ENCODE measurements at places on chromosomes 6 and 20.

GRCh38 chr6:11774426-11774825 is 4.2 kb downstream of the ADTRP start:
- DNase-seq = no peak

- no peak for DNase-seq
These were observed 347.2 kb downstream of the TAF4 start for GRCh38 chr20:61718361-61719005.

- DNase-seq = peak; percentile 60
These were observed 108.9 kb upstream of the DST start for GRCh38 chr6:56751604-56752003.

DNA sequence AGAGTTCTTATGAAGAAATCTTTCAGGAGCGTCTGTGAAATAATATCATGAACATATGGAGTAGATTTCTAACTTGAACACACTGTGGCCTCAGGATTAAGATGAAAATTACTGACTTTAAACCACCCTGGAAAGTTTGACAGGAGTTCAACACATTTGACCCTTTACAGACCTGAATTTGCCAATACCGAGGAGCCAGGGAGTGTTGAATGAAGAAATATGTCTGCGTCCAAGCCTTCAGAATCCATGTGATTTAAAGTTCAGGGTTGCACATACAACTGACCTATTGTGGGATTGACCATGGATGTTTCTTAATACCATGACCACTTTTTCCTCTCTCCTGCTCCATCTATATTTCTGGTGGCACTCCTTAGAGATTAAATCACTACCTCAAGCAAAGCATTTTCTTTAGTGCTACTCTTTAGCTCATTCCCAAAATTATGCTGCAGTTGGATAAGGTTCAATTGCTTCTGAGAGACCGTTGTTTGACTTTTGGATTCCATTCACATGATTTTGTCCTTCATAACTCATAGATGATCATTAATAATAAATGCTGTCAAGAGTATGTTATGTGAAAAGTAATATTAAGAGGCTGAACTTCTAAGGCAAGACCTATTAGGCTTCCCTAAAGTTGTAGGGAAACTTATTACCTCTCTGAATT is 57.4 kb downstream of the PRL start:
- DNase-seq = no peak

DNA sequence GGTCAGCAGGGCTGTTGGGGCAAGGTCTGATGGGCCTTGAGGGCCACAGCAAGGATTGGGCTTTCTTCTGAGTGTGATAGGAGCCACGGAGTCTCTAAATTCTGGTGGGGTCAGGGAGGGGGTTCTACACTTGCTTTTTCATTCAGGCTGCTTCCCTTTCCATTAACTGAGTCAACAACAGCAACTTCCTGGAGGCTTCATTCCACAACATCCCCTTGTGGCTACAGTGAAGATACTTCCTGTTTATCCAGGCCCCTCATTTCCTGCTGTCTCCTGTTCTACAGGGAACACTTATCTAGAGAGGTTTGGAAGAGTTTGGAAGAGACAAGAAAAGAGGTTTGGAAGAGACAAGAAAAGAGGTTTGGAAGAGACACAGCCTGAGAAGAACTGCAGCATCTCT is 144.8 kb upstream of the ENPP5 start:
- no peak for DNase-seq

- peak; percentile 30 for DNase-seq
These were observed 207.9 kb downstream of the MYLK4 start for GRCh38 chr6:2542858-2543218.

DNA sequence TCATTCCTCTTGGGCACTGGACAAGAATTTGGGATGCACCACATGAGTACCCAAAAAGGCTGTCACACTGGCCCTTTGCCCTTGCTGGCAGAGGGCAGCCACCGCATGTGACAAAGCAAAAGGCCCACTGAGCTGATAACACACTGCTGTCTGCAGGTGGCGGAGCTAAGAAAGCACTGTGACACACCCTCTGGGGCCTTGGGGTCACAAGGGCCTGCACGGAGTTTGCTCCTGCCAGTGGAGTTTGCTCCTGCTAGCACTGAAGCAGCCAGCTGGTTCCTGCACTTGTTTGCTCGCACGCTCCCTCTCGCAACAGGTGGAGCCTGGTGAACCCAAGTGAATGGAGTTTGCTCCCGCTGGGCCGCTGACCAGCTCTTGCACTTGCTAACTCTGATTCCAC is 132.6 kb downstream of the LCA5 start:
- DNase-seq = no peak

DNA sequence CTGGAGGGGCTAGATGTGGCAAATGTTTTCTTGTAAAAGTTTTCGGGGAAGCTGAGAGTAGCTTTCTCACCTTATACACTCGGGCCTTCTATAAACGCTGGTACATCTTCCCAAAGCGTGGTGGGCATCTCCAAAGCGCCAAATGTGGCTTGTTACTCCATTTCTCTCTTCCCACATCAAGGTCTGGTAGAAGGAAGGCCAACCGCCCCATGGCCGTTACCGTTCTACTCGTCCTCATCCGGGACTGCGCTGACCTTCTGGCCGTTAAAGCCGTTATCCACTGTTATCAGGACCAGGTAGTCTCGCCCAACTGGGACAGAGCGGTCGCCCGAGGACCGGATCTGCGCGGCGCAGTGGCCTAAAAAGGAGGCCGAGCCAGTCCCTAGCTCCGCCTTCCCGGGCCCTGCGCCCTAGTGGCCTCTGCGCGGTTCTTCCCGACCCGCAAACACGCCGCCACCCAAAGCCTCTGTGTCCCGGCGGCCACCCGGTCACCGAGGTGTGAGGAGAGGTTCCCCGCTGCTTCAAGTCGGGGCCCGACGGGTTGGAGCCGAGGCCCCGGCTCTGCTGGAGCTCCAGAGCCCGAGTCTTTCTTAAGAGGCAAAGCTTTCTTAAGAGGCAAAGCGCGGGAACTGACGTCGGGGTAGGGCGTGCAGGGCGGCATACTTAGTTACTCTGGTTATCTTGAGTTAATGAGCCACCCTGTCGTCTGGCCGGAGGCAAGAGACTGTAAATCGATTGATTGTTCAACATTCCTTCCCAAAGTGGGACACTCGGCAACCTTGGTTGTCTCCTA is 90.5 kb downstream of the GPX5 start:
- DNase-seq = no peak

GRCh38 chr6:154487367-154488247 is 22.9 kb downstream of the CNKSR3 start:
- no peak for DNase-seq

DNA sequence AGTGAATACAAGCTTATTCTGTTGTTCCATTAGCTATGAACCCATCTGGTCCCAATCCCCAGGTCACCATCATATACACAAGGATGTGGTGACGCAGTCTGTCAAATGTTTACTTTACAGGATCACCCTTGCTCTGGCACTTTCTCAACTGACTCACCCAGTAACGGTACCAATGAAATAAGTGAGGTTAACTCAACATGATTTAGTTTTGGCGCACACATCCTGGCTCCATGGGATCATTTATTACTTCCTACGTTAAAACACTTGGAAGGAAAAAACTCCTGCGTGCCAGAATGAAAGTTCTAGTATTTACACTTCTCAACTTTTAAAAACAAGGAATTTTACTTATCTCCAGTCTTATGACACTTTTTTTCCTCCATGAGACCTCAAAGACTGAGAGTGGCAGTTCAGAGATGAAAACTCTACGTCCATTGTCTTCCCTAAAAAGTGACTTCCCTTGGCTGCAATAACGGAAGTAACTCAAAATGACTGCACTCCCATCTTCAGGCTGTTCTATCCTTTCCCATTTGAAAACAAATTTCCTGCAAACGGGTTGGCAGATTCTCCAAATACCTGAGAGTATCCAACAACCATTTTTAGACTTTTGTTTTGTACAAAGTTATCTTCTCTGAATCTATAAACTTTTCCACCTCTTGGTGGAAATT is 15.9 kb downstream of the AGPAT4 start:
- peak; percentile 97 for DNase-seq

DNA sequence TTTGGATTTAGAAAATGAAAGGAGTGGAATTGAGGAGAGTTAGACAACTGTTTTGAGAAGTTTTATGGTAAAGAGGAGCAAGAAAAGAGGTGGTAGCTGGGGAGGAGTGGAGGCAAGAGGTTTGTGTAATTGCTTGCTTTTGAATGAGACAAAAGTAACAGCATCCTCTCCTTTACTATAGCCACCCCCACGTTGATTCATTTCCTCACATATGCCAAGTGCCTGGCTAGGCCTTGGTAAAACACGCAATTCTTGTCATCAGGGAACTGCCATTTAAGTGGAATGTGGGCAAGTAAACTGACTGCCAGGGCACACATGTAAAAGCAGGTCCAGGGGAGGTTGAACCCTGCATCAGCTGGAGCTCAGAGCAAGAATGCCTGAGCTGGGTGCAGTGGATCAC is 4.1 kb downstream of the MTRES1 start:
- peak; percentile 60 for DNase-seq

DNA sequence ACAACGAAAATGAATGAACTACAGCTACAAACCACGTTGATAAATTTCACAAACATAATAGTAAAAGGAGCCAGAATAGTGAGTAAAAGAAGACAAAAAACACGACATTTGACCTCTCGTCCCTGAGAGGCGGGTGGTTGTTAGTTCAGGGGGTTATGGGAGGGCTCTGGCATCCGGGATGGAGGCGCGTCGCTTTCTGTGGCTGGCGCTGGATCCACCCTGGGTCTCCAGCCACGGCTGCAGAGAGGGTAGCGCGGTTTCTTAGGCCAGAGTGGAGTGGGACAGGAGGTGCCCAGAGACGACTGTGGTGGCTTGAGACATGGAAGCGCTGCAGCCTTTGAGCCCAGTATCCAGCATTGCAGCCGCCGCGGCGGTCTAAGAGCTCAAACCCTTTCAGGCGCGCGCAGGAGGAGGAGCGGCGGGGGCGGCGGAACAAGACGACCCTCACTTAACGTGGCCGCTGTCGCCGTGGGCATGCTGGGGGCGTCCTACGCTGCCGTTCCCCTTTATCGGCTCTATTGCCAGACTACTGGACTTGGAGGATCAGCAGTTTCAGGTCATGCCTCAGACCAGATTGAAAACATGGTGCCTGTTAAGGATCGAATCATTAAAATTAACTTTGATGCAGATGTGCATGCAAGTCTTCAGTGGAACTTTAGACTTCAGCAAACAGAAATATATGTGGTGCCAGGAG is 3.7 kb upstream of the ZSCAN23 start:
- peak; percentile 38 for DNase-seq

DNA sequence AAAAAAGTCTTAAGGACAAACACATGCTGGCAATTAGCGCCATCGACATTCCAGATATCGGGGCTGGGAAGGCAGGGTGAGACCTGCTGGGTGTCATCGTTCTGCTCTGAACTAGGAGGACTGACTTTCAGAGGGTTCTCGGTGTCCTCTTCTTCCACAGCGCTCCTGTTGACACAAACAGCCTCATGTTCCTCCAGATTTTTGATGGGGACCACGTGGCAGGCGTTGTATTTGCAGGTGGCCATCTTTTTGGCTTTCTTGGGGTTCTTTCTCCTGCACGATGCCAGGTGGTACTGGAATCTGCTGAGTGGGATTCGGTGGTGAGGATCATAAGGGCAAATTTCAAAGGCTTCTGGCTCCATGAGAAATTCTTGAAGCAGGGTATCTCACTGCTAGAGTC is 469 bp downstream of the GTSF1L start:
- DNase-seq = no peak

GRCh38 chr6:137776786-137777686 is 90.0 kb upstream of the TNFAIP3 start:
- DNase-seq = peak; percentile 16

DNA sequence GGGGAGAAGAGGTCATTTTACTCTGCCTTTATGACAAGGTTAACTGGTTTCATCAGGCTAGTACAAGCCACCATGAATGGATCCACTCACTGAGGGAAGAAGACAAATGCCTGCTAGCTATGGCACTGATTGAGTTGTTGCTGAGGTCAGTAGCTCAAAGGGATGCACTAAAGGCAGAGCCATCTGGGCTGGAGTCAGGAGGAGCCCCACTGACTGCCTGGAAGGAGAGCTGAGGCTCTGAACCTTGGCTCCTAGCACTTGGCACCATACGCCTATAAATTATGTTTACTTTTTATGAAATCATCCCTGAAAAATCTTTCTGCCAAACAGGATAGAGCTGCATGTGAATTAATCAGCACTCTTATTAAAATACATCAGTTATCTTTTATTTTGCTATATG is 104.6 kb downstream of the DTD1 start:
- no peak for DNase-seq
